ENCODE measurements at places on chromosomes 4 and X.

DNA sequence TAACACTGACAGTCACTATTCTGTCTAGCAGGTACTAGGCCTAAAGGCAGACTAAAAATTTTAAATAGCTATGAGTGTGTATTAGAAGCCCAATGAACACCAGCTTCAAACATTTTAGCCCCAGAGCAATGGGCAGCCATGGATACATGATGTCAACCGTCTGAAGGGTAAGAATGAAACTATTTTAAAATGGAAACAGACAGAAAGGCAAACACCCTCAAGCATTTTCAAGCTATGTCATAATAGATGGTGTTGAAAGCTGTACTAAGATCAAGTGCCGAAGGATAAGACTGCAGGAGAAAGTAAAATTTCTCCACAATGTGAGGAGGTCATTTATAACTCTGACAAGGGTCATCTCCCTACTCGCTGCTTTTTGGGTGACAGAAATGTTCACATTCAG, 225.0 kb downstream of the COL25A1 start:
- no peak for DNase-seq

DNA sequence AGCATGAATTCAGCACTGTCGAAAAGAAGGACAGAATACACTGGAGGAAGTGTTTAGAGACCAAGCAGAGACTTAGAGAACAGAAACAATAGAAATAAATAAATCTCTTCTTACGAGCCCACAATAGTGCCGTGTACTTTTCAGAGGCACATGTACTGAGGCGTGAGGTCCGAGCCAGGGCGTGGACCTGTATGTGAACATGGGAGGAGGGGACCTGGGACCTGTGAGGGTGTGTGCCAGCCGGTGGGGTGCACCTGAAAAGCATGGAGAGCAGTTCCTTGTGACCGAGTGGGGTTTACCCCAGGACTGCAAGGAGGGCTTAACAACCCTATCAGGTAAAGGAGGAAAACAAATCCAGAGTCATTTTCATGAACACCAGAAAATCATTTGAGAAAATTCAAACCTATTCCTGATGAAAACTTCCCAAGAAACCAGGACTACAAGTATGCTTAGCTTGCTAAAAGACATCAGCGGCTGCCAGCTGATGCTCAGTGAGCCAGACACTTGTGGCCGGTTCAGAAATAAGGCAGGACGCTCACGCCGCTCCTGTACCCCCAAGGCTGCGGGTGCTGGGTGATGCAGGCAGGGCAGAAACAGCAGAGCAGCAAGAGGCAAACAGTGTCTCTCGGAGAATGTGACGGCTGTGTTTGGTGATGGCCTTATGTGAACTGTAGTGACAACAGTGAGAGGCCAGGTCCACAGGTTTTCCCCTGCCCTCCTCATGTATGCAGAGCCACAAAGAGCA, 37.1 kb downstream of the NELFA start:
- DNase-seq: no peak

DNA sequence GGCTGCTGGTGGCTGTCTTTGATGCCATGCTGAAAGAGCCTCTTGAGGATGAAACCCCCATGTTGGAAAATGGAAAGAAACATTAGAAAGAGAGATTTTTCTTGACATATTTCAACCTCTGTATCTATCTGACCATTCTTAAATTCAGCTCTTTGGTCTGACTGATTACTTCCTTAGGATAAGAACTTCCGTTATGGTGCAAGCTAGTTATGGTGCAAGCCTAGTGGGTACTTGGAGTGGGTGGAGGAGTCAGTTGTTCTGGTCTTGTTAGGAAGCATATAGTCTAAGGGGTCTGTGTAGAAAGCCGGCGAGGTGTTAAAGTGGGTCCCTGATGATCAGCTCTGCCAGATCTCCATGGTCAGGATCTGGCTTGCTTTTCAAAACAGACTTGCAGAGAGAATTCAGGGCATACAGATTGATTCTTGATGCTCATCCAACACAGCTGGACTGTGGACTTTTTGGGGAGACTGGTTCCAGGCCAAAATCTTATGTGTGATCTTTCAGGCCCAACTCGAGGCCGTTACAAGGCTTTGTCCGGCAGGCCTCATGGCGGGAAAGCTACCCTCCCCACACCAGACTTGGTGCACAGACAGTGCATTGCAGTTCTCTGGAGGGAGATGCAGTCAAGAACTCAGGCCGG, 82.8 kb upstream of the BOD1L1 start:
- no peak for DNase-seq

- no peak for DNase-seq
Observed at GRCh38 chr4:21722157-21722839, 226.3 kb downstream of the KCNIP4 start.

GRCh38 chrX:71147496-71148277, 3.0 kb downstream of the NLGN3 start:
- DNase-seq: no peak
